OCI-LY7 (cell line): ENCODE measurements at places on chromosomes 13 and 19.

GRCh38 chr19:43527860-43528622, 1.0 kb upstream of the ETHE1 start:
- no peak for DNase-seq

DNA sequence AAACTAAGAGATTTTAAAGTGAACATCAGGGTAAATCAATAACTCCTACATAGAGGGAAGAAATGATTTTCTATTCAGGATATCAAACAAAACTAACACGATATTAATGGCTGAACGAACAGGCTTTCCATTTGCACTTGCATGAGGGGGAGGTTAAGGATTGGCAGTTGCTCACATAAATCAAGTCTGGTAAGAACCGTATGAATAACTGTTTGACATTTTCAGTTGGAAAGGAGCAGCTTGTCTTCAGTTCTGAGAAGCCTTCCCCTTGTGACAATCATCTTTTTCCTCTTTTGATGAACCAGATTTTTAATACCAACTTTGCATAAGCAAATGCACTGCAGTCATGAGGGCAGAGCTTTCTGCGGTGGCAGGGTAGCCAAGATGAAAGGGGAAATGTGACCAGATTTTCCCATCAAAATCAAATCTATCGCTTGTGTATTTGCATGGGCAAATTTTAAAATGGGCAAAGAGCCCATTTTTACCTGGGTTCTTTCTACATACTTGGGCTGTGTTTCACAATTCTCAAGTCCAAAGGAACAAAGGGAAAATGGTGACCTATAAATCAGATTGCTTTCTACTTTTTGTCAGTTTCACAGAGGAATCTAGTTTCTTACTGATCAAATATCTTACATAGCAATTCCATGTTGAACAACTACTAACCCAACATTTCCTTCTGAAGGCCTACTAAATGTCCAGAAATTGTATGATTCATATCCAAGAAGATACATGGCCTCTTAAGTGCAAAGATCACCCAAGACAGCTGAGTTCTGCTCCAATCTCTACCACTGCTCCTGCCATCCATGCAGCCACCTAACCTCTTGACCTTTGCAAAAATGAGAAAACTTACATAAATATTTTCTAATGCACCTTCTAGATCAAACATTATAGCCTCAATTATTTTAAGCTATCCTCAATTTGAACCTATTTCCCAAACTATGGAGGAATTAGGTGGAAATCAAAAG, 249.6 kb downstream of the OXGR1 start:
- no peak for DNase-seq

DNA sequence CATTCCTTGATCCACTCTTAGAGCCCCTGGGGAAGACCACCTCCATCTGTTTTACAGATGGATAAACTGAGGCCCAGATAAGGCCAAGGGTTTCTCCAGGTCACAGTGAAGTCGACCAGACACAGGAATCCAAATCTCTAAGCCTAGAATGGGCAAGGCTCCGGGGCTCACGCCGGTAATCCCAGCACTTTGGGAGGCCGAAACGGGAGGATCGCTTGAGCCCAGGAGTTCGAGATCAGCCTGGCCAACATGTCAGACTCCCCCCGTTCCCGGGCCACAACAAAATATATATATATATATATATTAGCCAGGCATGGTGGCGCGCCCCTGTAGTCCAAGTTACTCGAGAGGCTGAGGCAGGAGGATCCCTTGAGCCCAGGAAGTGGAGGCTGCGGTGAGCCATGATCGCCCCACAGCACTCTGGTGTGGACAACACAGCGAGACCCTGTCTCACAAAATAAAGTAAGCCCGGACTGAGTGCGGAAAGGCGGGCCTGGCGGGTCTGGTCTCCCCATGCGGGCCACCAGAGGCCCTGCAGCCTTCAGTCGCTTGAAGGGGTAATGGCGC, 615 bp upstream of the RPL13A start:
- DNase-seq, result no peak

DNA sequence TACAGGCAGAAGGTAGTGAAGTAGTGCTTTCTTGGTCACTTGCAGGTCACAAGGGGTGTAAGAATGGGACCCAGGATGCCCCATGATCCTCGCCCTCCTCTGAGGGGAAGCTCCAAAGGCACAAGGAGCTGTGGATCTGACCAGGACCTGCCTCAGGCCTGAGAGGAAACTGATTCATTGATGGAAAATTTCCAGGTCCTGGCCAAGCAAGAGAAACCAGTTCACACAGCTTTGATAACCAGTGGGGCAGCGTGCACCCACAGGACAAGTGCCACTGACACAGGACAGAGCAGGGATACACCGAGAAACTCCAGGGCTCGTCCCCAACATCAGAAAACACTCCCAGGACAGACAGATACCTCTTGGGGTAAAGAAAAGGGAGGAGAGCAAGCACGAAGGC, 177.1 kb downstream of the RBM26 start:
- no peak for DNase-seq

GRCh38 chr19:14368011-14368513, 13.2 kb upstream of the ADGRE5 start:
- DNase-seq, result peak; percentile 34

- no peak for DNase-seq
Measured at GRCh38 chr13:30149248-30149647, 158.1 kb downstream of the KATNAL1 start.

DNA sequence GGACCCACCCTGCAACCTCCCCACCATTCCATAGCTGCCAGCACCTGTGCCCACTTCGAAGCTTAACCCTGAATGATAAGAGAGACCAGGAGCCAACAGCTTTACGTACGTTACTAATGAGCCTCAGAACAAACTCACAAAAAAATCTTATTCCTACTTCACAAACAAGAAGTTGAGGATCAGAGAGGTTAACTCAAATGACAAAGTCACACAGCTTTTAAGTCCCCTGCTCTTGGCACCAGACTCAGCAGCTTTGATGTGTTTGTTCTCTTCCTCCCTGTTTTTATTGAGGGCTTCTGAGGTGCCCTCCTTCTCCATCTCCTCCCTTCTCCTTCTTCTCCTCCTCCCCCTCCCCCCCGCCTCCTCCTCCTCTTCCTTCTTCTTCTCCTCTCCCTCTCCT, 115.4 kb downstream of the ZDHHC20 start:
- no peak for DNase-seq

- DNase-seq, result no peak
Measured at GRCh38 chr19:39097721-39098120, 13.6 kb downstream of the ACP7 start.

DNA sequence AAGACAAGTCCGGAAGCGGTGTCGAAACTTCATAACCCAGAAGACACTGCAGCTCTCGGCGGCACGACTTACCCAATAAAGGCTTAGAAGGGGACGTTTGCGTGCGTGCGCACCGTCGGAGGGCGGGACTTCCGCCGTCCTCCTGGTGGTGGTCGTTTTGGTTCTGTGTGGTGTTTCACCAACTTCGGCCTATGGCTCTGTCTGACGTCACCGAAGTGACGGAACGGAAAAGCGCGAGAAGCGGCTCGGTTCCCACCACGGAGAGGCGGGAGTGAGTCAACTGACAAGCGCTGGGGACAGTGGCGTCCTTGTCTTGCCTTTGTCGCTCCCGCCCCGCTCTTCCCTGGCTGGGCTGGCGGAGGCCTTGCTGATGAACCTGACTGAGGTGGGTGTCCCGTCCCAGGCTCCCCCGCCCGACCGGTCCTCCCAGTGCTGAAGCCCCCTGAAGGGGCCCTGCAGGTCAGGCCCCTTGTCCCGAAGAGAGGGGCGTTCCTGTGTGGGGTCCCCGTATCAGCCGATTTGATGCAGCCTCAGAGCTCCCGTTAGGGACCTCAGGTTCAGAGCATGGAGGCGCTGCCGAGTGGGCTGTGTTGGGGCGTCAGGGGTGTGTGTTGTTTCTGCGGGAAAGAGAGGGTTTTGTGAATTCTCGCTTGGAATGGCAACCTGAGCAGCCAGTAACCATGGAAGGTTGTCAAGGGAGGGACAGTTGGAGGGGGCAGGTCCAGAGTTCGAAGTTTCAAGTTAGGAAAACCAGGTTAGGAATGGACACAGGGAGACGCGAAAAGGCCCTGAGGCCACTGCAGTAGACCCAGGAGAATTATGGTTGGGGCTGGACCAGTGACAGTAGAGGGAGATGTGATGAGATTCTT, at the start of gene ZNF548:
Gene ZNF548, plus strand, starts transcription at position 125 of the 869 bp plus-strand sequence. Its CDS starts 246 bp downstream, at position 371.
- peak; percentile 98 for DNase-seq

DNA sequence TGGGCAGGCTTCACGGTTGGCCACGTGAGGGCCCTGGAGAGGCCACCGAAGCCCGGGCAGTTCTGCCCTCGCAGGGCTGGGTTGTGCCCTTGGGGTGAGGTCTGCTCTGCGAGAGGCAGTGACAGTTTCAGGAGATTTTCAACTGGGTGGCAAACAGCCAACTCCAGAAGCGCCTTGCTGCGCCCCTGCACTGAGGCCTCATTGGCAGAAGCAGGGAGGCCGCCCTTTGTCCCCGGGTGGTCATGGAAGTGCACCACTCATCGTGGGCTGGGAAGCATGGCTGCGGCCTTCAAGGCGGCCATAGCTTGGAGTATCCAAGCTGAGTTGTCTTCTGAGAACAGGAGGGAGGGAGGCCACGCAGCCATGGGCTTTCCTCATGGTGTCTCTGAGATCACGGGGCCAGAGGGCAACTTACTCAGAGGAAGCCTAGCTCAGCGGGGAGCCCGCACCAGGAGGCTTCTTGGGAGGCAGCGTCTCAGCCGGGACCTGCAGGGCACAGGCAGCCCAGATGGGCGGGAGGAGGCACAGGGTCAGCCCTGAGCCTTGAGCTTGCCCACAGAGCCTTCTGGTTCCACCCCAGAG, 14.8 kb downstream of the PLEKHJ1 start:
- DNase-seq, result no peak

DNA sequence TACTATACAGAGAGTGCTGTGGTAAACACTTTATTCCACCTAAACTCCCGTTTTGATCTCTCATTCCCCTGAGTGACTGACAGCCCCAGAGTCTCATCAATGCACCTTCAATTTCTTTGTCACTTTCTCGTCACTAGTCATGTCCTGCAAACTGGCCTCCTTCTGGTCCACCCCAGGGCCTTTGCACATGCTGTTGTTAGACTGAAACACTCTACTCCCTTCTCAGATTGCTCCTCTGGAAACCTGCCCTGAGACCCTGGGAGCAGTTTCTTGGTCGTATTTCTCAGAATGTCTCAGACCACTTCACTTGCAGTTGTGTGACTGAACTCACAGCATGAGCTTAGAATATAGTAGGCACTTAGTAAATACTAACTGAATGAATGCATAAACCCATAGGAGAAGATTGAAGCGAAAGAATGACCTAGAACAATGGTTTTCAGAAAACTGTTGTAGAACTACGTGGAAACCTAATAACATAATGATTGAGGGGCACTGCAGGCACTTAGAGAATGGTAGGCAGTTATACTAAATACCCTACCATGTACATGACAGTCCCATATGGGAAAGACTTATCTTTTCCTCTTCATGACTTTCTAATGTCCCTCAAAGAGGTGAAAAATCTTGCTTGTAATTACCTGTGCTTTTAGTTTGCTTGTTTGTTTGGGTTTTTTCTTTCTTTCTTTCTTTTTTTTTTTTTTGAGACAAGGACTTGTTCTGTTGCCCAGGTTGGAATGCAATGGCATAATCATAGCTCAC, 144.8 kb downstream of the IER2 start:
- no peak for DNase-seq

DNA sequence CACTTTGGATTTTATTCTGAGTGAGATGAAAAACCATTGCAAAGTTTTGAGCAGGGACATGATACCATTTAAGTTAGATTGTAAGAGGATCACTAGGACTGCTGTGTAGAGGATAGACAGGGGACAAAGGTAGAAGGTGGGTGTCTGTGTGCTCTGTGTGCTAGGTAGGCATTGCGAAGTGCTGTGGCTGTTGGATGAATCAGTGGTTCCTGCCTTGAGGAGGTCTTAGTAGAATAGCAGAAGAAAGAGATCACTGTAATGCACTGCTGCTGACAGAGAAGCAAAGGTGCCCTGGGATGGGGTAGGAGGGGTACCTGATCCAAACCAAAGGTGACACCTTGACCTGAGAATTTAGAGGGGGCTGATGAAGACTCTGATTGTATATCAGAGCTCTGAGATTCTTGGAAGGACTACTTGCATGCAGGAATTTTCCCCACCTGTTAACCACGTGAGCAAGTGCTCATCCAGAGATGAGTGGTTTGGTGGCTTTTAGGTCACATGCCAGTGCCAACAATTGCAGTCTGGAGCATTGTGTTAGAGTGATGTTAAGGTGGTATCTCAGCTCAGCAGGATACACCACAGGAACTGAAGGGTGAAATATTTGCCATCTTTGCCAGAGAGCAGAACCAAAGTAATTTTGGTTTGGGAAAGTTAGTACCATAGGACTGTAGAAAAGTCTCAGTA, 10.8 kb downstream of the WASF3 start:
- no peak for DNase-seq

- no peak for DNase-seq
Measured at GRCh38 chr13:107291875-107292274, 723.9 kb upstream of the ARGLU1 start.

DNA sequence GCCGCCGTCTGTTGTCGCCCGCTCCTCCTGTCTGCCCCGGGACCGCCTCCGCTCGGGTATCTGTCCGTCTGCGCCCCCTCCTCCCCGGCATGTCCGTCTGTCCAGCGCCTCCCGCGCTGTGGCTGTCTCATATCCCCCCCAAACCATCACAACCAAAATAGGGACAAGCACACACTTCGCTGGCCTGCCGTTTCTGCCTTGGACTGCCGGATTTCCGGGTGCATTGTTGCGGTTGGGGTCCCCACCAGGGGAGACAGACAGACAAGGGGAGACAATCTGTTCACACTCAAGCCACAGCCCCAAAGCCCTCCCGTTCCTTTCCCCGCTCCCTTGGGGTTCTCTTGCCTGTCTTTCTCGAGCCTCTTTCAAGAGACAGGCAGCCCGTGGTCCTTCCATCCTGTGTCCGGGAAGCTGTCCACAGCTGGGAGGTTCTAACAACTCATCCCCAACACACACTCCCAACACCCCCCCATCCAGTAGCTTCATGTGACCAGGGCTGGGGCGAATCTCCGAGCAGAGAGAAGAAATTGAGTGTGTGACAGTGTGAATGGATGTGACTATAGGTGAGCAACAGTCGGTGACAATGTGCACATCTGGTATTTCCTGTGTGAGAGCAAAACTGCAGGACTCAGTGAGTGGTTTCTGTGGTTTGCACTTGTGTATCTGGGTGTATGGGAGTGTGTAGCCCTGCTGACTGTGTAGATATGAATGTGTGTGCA, 16.5 kb upstream of the FOSB start:
- DNase-seq, result peak; percentile 72

GRCh38 chr13:23608701-23609413, 38.6 kb downstream of the TNFRSF19 start:
- no peak for DNase-seq

- no peak for DNase-seq
Measured at GRCh38 chr19:32350471-32350865, 5.1 kb downstream of the ZNF507 start.

- DNase-seq, result no peak
Measured at GRCh38 chr13:89925107-89925506, 1422.4 kb upstream of the MIR17HG start.

GRCh38 chr13:34156841-34157365, 339.0 kb downstream of the RFC3 start:
- DNase-seq, result no peak
